ENCODE measurements at places on chromosomes 1 and 21.

DNA sequence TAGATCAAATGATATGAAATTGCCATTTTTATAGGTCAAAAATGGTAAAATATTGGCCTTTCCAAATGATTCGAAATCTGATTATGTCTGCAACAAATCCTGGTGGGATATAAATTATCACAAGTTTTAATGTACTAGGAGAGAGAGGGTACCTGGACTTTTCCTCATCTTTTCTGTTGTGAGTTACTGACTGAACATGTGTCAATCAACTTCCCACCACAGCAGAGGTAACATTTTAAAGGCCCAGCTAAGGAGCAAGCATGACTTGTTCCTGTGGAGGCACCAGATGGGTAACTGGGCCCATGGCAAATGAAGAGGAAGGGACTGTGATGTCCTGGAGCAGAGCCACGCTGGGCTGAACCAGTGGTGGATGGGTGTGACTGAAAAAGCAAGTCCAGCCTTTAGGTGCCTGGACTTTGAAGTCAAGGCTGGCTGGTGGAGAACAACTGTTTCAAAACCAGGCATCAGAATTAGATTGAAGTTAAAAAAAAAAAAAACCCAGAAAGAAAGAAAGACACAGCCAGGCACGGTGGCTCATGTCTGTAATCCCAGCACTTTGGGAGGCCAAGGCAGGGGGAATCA, 6.6 kb downstream of the MR1 start:
- no peak for DNase-seq

- no peak for DNase-seq
Measured at GRCh38 chr1:213135572-213135971, 84.5 kb downstream of the RPS6KC1 start.

GRCh38 chr1:23099171-23099536, 69.5 kb downstream of the LUZP1 start:
- DNase-seq, result no peak

GRCh38 chr21:36477559-36477958, 2.4 kb downstream of the CLDN14 start:
- no peak for DNase-seq

- no peak for DNase-seq
Measured at GRCh38 chr1:183403498-183403897, 14.7 kb downstream of the NMNAT2 start.

GRCh38 chr1:194241215-194241614, 1054.8 kb upstream of the B3GALT2 start:
- DNase-seq, result no peak

DNA sequence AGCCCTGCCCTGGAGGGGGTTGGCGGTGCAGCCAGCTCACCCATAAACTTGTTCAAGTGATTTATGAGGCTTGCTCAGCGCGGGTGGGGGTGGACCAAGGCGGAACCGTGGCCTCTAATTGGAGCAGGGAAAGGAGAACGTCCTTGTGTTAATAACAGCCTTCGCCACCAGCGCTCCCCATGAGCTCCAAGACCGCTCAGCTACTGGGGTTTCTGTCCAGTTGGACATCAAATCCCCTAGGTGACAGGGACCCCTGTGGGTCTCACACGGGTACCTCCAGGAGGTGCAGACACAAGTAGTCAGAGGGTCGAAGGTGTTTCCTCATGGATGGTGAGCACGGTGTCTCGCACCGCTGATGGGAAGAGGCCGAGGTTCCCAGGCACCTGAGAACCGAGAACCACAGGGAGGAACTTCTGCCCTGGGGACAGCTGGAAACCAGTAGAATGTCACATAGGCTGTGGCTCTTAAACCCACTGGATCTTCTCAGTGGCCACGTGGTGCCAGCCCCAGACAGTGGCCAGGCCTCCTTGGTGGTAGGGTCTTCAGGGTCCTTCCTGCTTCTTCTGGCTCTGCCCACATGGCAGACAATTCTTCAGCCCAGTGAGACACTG, 3.7 kb upstream of the ACTRT2 start:
- DNase-seq, result no peak

DNA sequence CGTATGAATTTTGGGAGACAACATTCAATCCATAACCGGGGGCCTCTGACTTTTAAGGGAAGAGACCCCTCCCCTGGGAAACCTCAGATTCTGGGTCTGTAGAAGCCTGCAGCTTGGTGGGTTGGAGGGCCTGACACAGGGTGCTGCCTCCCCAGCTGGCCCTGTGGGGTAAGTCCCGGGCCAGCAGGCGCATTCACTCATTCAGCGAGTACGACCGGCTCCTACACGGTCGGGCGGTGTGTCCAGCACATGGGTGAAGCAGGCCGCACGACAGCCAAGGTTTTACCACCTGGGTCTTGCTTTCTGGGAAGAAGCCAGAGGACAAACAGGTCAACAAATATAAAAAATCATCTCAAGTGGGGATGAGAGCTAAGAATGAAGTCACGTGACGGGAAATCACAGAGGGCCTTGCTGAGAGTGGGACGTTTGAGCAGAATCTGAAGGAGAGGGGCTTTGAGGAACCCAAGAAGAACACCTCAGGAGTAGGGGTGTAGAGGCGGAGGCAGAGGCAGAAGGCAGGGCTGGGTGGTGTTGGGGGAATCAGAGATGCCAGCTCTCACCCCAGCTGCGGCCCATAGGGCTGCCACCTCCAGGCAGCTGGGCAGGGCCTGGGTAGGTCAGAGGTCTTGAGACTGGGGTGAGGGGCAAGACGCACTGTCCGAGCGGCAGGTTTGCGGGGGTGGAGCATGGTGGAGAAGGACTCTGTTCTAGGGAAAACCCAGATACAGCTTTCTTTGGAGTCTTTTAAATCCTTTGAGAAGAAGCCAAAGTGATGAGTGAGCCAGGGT, 333.3 kb upstream of the VAMP3 start:
- no peak for DNase-seq

- DNase-seq, result no peak
Measured at GRCh38 chr1:201634261-201634660, 95.3 kb downstream of the NAV1 start.

DNA sequence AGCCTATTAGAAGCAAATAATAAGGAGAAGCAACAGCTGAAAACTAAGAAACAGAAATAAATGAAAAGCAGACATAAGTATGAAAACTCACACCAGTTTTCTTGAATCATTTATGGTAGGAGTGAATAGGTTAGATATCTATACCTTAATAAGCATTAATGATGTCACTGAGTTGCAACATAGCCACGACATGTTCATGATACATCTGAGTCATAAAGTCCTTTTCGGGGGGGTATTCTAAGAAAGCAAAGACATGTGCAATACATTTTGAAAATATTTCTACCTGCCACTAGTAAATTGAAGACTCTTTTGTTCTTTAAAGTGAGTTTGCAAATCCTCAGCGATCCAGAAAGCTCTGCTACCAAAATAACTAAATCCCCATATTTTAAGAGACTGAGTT, 7.2 kb downstream of the CD34 start:
- DNase-seq, result peak; percentile 10

GRCh38 chr1:55931081-55931940, 648.1 kb downstream of the PLPP3 start:
- no peak for DNase-seq

DNA sequence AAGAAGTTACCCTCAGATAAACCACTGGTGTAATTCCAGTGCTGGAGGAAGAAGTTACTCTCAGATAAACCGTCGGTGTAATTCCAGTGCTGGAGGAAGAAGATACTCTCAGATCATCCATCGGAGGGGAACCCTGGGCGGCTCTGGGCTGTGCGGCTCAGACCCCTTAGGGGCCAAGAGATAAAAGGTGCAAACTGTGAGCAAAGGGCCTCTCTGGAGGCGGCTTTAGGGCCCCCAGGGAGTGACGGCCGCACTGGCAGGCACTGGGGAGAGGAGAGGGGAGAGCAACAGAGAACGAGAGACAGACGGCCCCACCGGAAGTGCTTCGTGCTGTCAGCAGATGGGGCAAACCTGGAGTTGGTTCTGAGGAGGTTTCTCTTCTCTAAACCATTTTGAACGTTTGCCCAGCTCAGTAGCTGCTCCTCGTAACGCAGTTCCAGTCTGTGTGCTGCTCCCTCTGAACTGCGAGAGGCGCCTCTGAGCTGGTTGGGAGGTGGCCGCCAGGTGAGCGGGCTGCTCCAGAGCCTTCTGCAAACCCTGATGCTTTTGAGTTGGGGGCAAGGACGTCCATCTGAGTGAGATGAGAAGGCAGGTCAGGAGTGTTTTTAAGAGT, 62.6 kb upstream of the COL6A1 start:
- no peak for DNase-seq

DNA sequence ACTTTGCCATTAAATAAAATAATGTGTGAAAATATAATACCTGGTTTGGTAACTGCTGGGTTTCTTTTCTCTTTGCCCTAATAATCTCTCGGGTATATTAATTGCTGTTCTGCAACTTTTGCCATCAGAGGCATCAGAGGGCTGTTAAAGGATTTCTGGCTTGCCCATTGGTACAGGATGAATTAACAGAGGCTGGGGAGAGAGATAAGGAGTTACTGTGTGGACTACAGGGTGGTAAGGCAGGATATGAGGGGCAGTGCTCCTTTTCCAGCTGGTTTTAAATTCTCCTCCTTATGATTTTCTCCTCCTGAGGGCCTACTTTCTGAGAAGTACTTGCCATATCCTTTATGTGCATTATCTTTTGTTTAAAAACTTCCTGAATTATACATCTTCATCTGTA, 48.3 kb downstream of the FGGY start:
- DNase-seq, result no peak

DNA sequence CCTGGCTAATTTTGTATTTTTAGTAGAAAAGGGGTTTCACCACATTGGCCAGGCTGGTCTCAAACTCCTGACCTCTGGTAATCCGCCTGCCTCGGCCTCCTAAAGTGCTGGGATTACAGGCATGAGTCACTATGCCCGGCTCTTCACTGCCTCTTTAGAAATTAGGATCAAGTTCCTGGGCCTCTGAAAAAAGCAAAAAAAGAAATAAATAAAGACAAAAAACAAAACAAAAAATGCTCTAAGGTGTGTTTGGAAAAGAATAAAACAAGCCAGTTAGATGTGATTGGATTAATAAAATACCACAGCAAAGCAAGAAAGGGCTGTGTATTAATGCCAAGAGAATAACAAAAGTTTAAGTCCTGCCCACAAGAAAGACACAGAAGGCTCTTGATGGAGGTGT, 4.2 kb upstream of the ABCB10 start:
- DNase-seq, result no peak

DNA sequence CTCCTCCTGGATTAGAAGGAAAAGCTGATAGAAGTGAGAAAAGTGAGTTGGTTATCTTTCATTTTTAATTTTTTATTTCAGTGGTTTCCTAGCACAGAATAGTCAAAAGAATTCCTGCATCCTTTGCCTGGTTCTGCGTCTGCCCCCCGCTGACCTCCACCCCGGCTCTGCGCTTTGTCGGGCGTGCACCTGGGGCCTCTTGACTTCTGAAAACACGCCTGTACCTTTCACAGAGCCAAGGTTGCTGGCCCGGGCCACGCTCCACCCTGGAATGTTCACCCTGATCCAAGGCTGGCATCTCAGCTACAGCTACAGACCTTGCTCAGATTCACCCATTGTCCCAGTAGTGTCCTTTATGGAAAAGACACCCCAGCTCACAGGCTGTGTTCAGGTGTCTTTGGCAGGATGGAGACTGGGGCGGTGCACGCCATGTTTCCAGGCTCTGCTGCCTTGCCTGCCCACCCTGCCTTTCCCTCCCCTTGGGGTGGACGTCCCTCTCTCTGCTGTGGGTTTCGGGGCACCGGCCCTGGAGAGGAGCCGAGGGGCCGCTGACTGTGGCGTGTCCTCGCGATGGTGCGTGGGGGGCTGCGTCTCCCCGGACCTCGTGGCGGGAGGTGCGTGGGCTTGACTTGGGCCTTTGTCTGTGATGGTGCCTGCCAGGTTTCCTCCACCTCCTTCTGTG, 40.3 kb upstream of the DIP2A start:
- no peak for DNase-seq

DNA sequence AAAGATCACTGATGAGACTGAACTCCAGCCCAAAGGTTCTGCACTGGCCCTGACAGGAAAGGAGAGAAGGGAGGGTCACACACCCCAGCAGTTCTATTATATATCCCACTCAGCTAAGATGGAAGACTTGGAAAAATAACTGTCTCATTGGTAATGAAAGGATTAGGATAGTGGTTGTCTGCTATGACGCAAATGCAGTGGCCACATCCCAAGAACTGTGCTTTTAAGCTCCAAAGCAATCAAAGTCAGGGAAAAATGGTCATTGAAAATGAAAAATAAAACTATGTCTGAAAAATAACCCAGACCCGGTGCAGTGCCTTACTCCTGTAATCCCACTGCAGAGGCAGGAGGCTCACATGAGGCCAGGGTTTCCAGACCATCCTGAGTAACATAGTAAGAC, 31.0 kb downstream of the PSMG1 start:
- no peak for DNase-seq

DNA sequence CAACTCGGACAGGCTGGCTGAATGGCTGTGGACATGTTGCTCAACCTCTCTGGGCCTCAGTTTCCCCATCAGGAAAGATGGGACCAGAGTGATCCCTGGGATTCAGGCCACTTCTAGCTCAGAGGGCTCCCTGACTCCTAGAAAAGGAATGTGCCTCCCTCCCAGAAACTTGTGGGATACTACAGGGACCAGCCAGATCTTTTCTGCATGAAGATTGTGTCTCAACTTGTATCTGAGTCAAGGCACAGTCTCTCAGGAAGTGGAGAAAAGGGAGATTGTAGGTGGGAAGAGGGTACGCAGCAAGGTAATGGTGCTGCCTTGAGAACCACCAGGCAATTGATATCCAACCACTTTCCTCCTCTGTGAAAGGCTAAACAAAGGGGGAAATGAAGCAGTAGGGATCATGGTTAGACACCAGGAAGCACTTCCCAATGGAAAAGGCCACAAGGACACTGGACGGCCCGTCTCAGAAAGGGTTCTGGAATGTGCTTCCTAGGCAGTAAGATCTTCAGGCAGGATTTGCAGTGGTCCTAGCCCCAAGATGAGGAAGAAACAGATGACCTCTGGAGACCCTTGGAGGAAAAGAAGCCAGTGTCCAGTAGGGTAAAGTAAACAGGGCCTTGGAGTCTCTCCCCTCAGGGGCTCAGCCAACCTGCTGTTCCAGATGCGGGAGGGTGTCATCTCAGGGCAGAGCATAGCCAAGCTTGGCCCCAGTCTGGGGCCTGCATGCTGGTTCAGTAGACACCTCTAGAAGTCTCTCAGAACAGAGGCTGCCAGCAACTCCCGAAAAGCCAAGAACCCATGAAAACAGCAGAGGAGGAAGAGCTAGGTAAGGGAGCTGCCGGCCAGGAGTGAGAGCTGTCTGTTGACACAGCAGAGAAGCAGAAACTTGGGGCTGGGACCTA, 16.8 kb downstream of the IFFO2 start:
- no peak for DNase-seq
